Mesothelial cell of epicardium (in vitro differentiated cells): ENCODE measurements at places on chromosomes 11 and 22.

GRCh38 chr22:49689255-49689770, 138.4 kb downstream of the BRD1 start:
- DNase-seq: no peak

GRCh38 chr11:113547739-113548138, 72.5 kb upstream of the DRD2 start:
- DNase-seq: no peak

GRCh38 chr11:34644669-34645406, 23.9 kb downstream of the EHF start:
- no peak for DNase-seq

DNA sequence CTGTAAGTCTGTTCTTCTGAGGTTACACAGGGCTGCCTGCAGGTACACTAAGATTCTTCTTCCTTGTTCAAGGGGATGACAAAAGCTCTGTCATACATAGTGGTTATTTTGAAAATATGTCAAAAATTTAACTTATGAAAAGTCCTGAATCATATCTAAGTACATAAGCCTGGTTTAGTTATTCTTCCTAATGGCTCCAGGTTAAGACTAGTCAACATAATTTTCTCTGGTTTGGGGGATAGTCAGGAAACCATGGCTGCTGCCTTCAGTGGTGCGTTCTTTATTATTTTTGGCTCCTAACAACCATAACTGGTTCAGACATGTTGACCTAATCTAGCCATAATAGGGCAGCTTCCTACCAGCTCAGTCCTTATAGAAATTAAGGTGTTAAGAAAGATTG, 257.4 kb upstream of the DDI1 start:
- DNase-seq: no peak

DNA sequence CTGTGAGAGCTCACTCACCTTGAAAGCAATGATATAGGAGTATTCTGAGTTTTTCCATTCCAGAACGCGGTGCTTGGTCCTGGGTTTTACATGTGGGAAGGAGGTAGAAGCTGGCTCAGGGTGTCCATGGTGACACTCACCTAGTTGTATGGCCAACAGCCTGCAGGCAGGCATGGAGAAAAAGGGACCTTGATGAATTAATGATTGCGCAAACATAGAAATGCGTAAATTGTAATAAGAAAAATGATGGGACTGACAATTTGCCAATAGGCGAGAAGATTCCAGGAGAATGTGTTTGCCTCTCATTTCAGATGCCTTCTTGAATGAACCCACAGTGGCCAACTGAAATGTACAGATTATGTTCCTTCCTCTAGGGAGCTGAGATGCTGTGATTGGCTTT, 53.4 kb upstream of the MYO18B start:
- no peak for DNase-seq

GRCh38 chr22:27197052-27197451, 539.7 kb downstream of the MIAT start:
- no peak for DNase-seq

DNA sequence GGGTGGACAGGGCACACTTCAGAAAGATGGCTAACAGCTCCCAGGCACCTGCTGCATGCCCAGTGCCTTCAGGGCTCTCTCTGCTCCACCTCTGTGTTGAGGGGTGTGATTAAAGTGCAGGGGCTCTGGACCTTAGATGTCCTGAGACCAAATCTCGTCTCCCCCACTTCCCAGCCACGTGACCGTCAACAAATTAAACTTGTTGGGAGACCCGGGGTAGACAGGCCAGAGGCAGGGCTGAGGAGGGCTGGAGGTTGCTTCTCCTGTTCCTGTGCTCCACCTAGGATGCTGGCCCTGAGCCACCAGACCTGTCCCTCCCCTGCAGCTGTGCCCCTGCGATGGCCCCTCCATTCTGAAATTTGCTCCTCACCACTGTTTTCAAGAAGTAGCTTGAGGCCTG, 17.0 kb downstream of the NPTXR start:
- no peak for DNase-seq

DNA sequence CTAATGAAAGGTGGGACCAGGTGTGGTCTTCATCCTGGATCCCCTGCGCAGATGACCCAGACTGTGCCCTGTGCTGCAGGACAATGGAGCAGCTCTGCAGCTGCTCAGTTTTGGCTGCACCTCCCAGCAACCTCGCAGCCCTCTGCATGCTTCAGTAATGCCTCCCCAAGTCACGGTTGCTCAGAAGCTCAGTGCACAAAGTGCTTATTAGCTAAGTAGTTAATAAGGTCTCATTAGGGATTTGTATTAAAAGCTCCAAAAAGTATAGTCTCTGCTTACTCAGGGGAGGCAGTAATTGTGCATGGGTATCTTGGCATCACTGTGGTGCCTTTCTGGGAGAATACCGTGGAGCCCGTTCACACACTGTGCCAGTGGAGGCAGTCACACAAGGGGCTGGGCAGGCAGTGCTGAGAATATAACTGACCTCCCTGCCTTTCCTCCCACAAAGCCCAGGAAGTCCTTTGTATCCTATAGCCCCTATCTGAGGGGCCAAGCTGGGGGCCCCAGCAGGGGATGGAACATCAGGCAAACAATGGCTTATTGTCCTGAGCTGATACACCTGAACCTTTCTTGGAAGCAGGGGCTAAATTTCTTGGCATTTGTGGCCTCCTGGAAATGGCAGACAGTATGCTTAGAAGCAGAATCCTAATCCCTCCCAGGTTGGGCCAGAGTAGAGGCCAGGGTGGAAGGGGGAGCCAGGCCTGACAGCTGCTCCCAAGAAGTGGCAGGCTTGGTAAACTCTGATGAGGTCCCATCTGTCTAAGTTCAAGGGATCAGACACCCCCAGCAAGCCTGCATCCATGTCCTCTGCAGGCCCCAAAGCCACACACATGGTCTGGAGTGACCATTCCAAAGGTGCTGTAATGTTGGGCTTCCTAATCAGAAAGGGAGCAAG, 125.5 kb upstream of the PARVA start:
- DNase-seq: no peak

GRCh38 chr22:43567691-43568324, 156.0 kb downstream of the MPPED1 start:
- DNase-seq: no peak

DNA sequence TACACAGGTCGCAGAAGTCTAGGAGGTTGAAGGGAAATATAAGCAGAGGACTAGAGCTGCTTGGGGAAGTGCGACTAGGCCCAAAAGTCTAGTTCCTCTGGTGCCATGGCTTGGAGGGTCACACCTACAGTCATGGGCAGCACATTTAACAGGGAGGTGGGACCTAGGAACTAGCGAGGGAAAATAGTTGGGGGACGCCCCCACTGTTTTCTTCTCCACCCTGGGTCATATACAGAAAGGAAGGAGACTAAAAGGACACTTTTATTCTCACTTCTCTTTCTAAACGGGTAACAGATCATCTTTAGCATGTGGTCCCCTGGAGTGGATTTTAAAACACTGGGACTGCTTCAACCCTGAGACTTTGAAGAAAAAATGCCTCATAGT, 16.6 kb downstream of the APIP start:
- no peak for DNase-seq

- no peak for DNase-seq
Measured at GRCh38 chr11:116053548-116053919, 549.3 kb upstream of the CADM1 start.

DNA sequence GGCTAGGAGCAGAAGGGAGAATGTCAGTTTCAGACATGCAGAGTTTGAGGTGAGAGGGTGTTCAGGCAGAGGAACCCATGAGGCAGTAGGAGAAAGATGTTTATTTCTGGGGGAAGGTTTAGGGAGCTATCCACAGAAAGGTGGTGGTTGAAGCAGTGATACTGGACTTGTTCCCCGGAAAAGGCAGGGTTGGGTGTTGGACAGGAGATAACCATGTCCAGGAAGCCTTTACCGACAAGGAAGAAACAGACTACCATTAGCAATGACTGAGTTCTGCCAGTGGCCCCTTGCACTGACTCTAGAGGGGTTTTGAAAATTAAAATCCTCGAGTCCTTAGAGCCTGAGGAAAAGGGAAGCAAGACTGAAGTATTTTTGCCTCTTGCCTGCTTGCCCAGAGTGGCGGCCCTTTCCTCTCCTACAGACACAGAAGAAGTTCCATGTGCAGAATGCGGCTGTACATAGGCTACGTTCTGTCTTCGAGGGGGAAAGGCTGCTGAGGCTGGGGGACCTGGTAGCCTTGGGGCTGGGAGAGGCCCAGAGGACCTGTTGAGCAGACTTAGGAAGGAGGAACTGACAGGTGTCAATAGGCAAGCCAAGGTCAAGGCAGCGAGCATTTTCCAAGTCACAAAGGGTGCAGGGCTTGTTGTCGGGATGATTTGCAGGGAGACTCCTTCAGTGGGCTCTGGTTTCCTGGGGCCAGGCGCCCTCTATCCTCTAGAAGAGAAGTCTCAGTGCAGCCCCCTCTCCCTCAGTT, 146.7 kb downstream of the LDLRAD3 start:
- DNase-seq: no peak

DNA sequence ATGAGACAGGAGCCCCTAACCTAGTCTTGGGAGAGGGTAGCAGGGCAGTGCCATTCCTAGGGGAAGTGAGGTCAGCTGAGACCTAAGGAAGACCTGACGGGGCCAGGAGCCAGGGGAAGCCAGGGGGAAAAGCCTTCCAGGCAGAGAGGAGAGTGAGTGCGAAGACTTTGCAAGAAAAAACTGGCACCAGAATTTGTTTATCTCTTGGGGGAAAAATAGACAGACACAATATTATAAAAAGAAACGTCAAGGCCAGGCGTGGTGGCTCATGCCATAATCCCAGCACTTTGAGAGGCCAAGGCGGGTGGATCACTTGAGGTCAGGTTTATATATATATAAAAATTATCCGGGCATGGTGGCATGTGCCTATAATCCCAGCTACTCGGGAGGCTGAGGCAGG, 26.9 kb upstream of the TESMIN start:
- DNase-seq: no peak

DNA sequence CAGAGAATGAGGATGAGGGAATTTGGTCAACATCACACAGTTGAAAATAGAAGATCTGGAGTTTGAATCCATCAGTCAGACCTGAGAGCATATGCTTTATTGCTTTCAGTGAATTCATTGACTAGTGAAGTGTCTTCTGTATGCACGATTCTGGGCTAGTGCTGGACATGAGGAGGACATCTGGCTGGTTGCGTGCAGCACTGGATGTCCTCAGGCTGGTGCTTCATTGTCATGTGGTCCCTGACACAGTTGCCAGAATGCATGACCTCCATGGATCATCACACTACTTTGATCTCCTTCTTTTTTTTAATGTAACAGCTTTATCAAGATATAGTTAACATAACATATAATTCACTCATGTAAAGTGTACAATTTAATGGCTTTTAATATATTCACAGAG, 44.5 kb upstream of the MMP7 start:
- no peak for DNase-seq

DNA sequence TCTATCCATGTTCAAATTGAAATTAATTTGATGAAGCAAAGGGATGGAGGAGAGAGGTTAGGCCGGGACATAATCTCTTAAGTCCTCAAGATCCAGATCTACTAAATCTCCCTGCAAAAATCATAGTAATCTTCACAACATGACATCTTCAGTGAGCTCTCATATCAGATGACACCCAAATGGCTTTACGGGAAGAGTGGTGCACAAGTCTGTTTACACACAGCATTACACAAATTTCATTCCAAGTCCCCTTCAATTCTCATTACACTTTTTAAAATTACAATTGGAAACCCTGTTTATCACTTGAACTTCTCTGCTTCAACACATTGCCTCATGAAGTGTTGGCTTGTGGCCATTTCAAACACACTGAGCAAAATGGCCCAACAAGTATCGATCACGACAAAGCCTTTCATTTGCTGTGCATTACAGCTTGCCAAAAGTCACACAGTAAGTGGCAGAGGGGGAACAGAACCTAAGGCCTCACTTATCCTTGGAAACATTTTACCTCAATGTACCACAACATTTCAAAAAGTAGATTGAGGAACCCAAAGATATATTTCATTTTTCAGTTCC, 17.9 kb upstream of the TPH1 start:
- no peak for DNase-seq

- no peak for DNase-seq
Measured at GRCh38 chr22:19371893-19372292, 59.6 kb downstream of the HIRA start.

- no peak for DNase-seq
Measured at GRCh38 chr22:46769191-46769675, 6.8 kb downstream of the TBC1D22A start.

- DNase-seq: no peak
Measured at GRCh38 chr11:133978794-133979193, 22.0 kb upstream of the IGSF9B start.

DNA sequence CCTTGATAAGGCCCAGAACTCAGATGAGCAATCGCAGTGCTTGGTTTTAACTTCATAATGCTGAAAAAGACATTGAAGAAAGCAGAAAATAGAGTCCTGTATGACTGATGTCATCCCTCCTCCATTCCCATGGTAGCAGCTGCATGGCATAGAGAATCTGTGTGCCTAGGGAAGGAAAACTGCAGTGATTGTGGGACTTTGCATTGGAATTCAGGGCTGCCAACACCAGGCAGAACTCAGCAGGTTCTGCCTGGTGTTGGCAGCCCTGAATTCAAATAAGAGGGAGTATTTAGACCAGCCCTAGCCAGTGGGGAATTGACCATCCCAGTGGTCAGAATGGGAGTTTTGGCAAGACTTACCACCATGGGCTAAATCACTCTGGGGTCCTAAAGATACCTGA, 1016.0 kb downstream of the FAM181B start:
- no peak for DNase-seq

- DNase-seq: no peak
Measured at GRCh38 chr11:2432628-2433071, 11.7 kb downstream of the TRPM5 start.

DNA sequence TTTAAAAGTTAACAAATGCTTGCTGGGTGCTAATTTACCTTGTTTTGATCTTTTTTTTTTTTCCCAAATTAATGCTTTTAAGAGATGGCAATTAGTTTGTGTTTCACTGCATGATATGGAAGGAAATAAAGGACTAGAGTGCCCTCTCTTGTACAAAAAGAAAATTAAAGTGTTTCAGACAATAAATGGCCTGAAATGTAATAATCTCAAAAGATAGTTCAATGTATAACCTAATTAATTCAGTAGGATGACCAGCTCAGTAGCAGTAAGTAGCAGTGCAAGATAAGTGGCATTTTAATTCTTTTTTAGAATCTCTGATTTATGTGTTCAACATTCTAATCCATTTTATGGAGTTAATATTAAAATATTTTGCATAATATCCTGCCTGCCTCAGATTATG, 39.9 kb upstream of the MYO18B start:
- DNase-seq: no peak

- DNase-seq: no peak
Measured at GRCh38 chr11:102577723-102578122, 47.2 kb upstream of the MMP7 start.

DNA sequence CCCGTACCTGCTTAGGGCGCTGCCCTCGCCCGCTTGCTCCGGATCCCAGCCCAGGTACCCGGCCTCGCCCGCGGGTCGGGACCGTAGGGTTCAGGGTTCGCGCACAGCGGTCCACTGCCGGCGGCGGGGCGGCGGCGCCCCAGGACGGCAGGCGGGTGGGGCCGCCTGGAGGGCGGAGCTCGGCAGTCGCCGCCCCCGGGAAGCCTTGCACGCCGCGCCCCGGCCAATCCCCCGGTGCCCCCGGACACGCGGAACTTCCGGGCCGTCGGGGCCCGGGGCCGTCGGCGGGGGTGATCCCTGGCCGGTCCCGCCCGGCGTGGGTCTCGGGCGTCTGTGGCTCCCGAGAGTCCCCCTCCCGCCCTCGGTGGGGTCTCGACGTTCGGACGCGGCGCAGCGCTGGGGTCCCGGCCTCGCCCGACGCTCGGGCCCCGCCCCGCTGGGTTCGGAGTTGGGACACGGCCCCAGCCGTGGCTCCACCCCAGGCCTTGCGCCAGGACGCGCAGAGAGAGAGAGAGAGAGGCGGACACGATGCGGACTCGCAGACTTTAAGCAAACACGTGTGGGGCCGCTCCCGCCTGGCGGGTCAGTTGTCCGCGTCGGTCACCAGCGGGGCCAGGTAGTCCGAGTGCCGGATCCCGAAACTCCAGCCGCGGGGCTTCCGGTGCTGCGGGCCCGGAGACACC, at the start of gene TYMP:
TSS of gene TYMP (minus strand) at position 116 of the 683 bp plus-strand sequence. CDS start 303 bp downstream, outside the sequence.
- no peak for DNase-seq
